AG09309 (cell line): ENCODE measurements at places on chromosomes 5 and 9.

- no peak for DNase-seq
Measured at GRCh38 chr9:488448-488847, 273.8 kb downstream of the DOCK8 start.

DNA sequence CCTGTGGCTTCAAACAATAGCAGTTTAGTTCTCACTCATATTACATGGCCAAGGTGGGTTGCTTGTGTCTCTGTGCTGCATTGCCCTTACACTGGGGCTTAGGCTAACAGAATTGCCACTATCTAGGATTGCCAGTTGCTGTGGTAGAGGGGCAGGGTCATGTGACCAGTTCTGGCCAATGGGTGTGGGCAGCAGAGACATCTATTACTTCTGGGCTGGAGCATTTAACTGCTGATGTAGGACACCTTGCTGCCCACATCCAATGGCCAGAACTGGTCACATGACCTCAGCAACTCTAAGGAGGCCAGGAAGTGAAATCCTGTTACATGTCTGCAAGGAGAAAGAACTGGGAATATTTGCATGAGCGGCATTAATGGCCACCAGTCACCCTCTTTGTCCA is 199.3 kb downstream of the C9orf152 start:
- DNase-seq: no peak

- no peak for DNase-seq
Measured at GRCh38 chr5:80125022-80125961, 90.1 kb downstream of the THBS4 start.

GRCh38 chr5:52910071-52910470 is 79.1 kb upstream of the ITGA2 start:
- no peak for DNase-seq

- DNase-seq: no peak
Measured at GRCh38 chr9:113613815-113614413, 150.4 kb downstream of the RGS3 start.

- no peak for DNase-seq
Measured at GRCh38 chr5:90844931-90845330, 286.3 kb downstream of the ADGRV1 start.

DNA sequence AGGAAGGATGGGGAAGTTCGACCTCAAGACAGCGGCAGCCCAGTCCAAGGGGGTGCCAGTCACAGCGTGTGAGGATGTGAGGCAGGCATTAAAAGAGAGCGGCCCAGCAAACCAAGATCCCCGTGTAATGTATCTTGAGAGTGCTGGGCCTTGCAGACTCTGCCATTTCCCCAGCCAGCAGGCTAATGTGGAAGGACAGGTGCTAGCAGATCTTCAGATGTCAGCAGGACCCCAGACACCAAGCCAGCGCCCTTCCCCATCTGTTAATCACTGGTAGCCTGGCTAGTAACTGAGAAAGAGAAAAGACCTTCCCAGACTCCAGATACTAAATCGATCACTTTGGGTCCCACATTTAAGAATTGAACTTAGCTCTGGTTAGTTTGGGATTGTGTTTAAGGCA is 62.2 kb downstream of the NTRK2 start:
- no peak for DNase-seq

- DNase-seq: no peak
Measured at GRCh38 chr5:167570431-167570830, 721.0 kb upstream of the WWC1 start.

DNA sequence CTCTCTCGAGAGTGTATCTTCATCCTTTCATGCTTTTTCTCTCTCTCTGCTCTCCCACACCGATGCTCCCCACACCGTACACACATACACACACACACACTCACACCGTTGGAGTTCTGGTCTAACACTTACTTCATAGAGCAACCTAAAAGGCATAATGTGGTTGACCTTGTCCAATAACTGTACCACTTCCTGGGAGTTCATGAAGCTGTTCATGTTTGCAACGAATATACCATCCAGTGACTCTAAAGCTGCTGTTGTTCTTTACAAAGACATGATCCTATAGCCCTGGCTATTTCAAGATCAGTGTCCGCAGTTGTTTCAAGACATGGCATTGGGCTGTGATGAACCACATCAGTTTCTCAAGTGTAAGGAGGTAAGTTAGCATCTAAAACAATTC is 10.0 kb downstream of the MEF2C start:
- no peak for DNase-seq

- no peak for DNase-seq
Measured at GRCh38 chr5:154316223-154316935, 125.8 kb downstream of the GALNT10 start.

DNA sequence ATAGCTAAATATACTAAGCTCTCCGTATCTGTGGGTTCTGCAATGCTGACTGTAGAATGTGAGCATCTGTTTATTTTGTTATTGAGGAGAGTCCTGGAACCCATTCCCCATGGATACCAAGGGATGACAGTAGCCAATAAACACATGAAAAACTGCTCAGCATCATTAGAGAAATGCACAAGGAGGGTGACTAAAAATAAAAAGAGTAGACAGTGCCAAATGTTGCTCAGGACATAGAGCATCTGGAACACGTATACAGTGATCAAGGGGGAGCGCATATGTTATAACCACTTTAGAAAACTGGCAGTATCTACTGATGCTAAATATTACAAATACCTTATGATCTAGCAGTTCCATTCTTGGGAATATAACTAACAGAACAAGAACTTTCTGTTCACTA is 31.0 kb downstream of the MARCHF6 start:
- DNase-seq: no peak

DNA sequence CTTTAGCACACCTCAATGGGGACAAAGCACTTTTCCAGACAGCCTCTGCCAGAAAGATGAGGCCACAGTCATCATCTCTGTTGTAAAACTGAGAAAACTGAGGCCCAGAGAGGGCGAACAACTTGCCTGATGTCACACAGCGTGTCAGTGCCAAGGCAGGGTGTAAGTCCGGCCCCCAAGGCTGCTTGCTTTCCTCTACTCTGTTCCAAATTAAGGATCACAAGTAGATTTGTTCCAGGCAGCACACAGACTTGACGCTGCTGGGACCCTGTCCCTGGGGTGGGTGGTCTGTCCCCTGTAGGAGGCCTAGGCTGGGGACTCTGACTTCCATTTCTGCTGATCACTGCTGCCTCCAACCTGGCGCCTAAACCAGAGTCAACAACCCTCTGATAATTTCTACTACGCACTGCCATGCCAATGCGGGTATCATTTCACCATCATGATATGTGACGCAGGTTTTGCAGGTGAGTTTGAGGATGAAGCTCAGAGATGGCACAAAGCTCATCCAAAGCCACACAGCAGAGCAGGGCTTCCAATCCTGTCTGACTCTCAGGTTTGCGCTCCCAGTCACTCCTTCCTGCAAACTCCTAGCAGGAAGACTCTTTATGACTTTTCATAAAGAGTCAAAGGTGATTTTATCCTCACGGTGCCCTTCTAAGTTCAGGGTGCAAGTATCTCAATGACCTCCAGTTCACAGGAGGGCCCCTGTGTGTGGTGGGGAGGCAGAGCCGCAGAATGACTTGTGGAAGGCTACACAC is 13.5 kb upstream of the RALGDS start:
- DNase-seq: no peak

- DNase-seq: no peak
Measured at GRCh38 chr9:136488247-136489214, 5.7 kb upstream of the SEC16A start.

DNA sequence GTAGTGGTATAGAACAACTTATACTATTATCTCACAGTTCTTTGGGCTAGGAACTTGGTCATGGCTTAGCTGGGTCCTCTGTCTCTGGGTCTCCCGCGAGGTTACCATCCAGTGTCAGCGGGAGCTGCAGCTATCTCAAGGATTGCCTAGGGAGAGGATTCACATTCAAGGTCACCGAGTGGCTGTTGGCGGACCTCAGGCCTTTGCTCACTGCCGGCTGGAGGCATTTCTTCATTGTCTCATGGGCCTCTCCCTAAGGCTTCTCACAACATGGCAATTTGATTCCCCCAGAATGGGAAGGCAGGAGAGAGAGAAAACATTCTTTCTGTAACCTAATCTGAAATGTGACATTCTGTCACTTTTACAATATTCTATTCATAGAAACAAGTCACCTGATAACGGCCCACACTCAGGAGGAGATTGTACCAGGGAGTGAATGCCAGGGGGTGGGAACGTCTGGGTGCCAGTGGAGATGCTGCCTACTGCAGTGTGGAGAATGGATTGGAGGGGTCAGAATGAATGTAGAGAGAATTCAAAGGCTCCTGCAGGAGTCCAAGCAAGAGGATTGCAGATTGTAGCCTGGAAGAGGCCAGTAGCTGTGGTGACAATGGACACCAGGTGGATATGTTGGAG is 29.5 kb upstream of the ANKRD18A start:
- DNase-seq: no peak

DNA sequence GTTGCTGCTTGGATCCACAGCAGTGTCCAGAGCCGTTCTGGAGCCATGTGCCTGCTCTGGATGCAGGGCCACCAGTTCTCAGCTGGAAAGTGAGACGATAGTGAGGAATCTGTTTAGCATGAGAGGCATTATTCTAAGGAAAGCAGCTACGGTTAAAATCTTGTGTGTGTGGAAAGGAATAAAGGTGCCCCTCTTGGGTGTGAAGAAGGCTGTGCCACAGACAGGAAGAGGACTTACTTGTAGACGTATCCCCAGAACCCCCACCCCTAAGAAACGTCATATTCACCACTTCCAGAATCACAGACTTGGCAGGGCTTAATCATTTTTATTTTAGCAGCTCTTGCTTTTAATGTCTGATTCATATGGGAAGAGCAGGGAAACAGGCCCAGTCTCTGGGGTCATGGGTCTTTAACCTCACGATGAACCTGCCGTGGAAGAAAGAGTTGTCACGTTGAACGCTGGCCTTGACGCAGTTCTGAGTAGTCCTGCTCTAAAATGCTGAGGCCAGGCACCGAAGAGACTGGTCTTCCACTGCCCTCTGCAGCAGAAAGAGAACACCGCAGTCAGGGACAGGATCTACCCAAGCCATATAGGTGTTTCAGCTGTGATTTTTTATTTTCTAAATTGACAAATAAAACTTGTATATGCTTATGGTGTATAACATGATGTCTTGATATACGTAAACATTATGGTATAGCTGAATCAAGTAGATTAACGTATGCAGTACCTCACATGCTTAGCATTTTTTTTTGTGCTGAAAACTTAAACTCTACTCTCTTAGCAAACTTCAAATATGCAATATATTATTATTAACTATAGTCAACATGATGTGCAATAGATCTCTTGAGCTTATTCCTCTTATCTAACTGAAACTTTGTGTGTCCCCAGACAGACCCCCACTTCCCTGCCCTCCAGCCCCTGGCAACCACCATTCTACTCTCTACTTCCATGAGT is 38.8 kb downstream of the CARTPT start:
- peak; percentile 32 for DNase-seq

GRCh38 chr5:24854350-24854749 is 209.6 kb upstream of the CDH10 start:
- no peak for DNase-seq

- DNase-seq: no peak
Measured at GRCh38 chr5:123279136-123279535, 144.1 kb downstream of the CEP120 start.

GRCh38 chr9:16458696-16459420 is 411.6 kb downstream of the BNC2 start:
- no peak for DNase-seq

DNA sequence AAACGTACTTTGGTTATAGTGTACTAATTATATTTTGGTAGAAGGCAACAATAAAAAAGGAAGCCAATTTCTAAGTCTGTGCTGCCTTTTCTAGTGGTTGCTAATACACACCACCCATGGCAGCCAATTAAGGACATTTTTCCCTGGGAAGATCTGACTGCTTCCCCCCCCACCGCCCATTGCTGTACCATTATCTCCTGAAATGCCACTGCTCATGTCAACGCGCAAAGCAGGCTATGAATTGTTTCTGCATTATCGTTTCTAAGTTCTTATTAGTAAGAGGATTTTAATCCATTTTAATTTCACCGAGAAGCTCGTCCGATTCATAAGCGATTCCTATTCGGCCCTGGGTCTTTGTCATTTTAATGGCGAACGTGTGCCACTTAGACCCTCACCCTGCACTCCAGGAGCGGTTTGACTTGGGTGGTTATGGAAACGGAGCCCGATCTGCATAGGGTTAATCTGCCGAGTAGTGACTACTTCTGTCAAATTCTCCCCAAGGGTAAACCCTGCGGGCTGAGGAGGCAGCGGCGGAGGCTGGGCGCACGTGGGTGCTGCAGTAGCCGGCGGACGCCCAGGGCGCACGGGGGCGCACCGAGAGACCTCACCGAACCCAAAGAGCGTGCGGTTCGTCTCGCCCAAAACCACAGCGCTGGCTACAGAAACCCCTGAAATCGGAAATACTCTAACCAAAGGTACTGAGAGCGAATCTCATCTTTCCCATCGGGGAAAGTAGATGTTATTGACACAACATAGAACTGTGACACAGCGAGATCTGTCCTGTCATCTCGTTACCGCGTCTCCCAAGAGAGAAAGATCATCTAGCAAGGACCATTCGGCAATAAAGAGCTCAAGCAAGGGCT is 55.8 kb upstream of the SHC3 start:
- DNase-seq: no peak

DNA sequence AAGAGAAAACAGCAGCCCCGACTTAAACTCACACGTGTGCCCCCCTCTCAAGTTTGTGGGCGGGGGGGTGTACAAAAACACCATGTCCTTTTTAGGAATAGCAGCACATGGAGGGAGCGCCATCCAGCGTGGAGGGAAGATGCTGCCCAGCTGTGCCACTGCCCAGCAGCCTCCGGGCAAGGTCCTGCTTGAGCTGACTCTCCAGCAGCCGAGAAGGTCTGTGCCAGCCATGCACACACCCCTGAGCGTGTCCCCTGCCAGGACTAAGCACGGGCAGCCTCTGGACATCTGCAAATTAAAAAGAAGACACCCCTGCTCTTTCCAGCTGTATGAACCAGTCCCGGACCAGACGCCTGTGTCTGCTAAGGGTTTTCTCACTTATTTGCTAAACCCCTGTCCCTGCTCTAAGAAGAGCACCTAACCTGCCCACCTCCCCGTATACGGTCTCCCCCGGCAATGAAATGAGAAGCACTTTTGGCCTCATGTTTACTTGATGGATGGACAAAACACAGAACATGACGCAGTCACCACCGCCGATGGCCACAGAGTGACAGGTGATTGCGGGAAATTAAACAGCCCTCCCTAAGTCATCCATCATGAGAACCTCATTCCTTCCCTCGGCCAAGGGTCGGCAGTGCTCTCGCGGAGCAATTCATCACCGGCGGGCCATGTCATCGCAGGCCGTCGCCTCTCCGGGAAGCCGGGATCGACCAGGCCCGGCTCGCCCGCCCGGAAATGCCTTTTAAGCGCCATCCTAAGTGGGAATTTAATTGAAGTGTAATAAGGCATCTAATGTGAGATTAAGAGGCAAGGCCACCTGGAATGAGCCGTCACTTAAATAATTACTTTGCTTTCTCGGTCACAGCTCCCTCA is 96.9 kb downstream of the OLFM1 start:
- no peak for DNase-seq

DNA sequence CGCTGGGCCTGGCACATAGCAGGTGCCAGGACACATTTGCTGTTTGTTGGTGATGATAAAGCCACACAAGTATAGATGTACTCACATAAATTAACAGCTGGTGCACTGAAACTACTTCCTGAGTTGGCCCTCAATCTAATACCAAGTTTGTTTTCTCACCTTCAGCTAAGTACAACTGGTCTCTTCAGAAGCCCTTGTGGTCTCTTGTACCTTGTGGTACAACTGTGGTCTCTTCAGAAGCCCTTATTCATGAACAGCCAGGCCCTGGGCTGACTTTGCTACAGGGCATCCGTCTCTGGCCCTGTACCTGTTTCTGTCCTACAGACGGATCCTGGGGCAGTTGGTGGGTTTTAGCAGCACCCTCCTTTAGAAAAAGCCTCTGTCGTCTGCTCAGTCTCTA is 81.5 kb downstream of the DAB2IP start:
- DNase-seq: no peak
